Tibial nerve (tissue), 4 donors: ENCODE measurements at places on chromosomes 16 and 17. TPM values are rescaled to one million over a fixed set of nuclear protein-coding genes. Genes with fewer than 3 reads are reported as not detected.

DNA sequence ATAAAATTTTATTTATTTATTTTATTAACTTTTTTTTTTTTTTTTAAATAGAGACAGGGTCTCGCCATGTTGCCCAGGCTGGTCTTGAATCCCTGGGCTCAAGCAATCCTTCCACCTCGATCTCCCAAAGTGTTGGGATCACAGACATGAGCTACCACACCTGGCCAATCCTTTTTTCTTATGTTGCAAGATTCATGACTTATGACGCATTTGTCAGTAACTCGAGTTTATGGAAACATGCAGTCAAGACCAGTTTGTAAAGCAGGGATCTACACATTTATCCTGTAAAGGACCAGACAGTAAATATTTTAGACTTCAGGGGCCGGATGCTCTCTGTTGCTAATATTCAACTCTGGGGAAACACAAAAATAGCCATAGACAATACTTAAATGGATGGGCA is 9.4 kb upstream of the MAP2K6 start:
- DNase-seq: no peak

- DNase-seq: no peak
These were observed 280.4 kb downstream of the SNX29 start for GRCh38 chr16:12256921-12257320.

GRCh38 chr16:17939122-17939536 is 397.4 kb downstream of the NPIPA8 start:
- no peak for DNase-seq

DNA sequence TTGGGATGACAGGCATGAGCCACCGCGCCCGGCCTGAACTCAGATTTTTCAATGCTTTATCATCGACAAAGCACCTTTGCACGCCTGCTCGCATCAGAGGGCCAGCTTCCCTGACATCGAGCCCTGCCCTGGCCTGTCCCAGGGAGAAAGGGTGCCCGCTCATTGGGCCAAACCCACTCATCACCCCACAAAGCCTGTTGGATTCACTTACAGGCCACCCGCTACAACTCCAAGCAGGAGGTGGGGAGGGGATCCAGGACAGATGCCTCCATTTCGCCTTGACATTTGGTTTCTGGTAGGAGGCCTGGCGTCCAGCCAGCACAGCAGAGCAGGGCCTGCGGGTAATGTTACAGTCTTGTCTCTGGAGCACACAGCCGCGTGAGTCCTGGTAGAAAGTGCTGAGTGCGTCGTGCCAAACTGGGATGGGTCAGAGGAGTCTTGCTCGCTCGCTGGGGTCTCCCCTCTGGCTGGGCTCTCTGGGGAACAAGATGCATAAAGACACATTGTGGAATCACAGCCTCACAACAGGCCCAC is 19.8 kb downstream of the SMTNL2 start:
- no peak for DNase-seq

Gene CDR2
- 20.6 TPM for total RNA-seq

GRCh38 chr17:74749279-74750038 is 1.0 kb downstream of the NHERF1 start:
- DNase-seq: no peak

DNA sequence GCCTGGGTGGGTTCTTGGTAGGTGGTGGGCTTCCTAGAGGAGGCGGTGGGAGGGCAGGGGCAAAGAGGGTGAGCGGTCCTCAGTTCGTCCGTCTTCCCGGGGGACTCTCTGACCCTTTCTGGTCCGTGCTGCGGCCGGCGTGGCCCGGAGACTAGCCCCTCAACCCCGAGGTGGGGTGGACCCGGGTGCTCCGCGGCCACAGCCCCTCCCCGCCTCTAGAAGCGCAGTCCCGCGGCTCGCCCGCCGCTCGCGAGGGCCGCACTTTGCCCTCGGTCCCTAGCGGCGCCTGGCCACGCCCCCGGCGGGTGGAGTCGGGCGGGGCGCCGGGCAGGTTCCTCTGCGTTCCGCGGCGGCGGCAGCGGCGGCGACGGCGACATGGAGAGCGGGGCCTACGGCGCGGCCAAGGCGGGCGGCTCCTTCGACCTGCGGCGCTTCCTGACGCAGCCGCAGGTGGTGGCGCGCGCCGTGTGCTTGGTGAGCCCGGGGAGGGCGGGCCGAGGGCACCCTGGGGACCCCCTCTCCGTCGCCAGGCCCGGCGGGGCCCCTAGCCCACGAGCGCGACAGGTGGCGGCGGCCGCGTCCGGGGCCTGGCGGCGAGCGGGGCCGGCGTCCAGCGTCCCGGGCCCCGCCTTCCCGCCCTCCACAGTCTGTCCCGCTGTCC is at the start of gene SYNGR2:
TSS of gene SYNGR2 (plus strand) at position 340 of the 661 bp plus-strand sequence. CDS start at position 376, 36 bp downstream.
- no peak for DNase-seq

GRCh38 chr17:28963055-28963611 is 11.8 kb upstream of the PHF12 start:
- no peak for DNase-seq

GRCh38 chr17:33121272-33121671 is 129.6 kb downstream of the SPACA3 start:
- DNase-seq: no peak

- DNase-seq: peak; percentile 81
These were observed 4.9 kb upstream of the NDRG4 start for GRCh38 chr16:58494981-58495520.

- DNase-seq: no peak
These were observed 1.9 kb upstream of the CAPN15 start for GRCh38 chr16:525520-526180.

Gene TPSG1
- not detected for total RNA-seq

DNA sequence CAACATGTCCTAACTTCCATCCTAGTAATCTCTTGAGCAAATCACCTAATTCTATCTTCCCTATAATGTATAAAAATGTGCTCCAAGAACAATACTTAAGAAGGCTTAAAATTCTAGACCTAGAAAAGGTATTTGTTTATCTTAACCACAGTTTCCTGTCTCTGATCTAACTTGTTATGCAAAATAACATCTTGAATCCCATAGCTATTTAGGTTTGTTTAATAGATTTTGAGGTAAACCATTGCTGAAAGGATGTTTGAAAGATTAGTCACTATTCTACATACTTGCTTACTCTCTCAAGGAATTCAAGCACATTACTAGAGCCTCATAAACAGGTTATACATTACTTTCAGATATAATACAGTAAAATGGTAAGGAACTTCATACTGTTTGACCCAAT is 13.0 kb downstream of the CA10 start:
- DNase-seq: no peak

DNA sequence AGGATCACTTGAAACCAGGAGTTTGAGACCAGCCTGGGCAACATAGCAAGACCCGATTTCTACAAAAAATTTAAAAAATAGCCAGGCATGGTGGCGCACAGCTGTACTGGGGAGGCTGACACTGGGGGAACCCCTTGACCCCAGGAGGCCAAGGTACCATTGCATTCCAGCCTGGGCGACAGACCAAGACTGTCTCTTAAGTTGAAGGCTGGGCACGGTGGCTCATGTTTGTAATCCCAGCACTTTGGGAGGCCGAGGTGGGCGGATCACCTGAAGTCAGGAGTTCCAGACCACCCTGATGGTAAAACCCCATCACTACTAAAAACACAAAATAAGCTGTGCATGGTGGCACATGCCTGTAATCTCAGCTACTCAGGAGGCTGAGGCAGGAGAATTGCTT is 74.9 kb downstream of the LITAF start:
- no peak for DNase-seq

GRCh38 chr16:1884155-1884760 is 12.3 kb upstream of the MEIOB start:
- no peak for DNase-seq

DNA sequence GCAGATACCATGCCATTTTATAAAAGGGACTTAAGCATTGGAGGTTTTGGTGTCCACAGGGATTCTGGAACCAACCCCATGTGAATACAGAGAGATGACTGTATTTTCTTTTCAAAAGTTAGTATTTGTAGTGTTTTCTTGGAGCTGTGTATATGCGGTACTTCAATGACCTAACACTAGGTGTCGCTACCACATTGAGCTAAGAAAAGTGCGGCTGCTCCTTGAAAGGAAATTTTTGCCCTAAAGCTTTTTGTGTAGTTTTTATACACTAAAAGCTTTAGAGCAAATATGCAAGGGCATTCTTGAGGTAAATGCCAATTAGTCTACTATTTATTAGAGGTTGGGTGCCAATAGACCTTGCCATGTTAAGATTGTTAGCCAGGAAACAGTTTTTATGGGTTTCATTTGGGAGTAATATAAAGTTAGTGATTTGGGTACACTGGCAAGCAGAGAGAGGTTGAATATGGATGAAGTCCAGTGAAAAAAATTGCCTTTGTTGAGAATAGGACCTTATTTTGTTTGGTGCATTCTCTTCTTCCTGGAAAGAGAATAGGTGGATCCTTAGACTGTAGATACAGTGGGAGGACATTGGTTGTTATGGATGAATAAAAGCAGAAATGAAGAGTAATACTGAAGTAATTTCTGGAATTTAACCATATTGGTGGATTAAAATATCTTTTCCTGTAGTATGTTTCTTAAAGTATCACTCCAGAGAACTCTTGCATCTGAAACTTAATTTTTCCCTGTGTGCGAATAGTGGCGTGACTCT is 43.3 kb downstream of the BCAS3 start:
- DNase-seq: peak; percentile 72

Gene ORMDL3
- total RNA-seq: 76.6 TPM

Gene CCDC137
- 11.3 TPM for total RNA-seq

GRCh38 chr16:35510701-35511100 is 2051.3 kb downstream of the TP53TG3F start:
- DNase-seq: no peak

- no peak for DNase-seq
These were observed 103.9 kb downstream of the SOCS1 start for GRCh38 chr16:11151885-11152629.

DNA sequence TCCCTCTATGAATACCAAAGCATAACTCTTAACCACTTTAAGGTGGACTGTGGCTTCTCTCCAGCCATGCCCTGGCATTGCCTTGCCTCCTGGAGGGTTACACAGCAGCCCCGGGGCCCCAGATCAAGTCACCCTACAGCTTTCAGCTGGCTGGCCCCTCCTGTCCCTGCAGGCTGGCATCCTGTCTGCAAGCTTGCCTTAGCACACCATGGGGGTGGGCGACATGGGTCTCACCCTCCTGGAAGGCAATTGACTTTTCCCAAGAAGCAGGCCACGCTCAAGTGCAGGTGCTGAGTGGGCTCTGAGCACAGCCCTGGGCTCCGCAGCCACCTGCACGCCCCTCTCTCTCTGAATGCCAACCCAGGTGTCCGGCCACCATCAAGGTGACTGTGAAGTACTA is 25.8 kb upstream of the AKTIP start:
- DNase-seq: no peak

Gene DHRS7C
- total RNA-seq: not detected

DNA sequence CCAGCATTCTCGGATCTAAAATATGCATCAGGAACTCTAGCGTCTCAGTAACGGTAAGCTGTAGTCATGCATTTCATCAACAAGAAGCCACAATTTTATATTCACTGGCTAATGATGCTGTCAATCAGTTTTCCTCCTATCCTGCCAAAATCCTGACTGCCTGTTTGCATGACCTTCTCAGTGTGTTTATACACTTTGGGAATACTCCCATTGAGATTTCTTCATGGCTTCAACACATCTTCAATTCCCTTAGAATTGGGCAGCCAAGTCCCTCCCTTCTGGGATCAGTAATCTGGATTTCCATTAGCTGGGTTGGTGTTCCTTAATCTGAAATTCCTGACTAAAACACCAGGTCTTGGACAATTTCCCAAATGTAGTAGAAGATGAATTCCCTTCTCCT is 348.9 kb upstream of the DYNLRB2 start:
- DNase-seq: no peak

DNA sequence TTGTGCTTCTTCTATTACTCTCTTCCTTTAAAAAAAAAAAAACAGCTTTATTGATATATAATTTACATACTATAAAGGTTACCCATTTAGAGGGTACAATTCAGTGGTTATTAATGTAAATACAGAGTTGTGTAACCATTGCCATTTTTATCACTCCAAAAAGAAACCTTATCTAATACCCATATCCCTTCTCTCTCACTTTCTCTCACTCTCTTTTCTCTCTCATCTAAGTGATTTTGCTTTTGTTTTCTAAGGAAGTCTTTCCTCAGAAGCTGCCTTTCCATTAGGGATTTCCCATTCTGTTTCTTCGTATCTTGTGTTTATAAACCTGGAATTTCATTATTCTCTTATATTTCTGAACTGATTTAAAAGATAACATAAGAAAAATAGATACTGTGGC is 55.5 kb downstream of the NFAT5 start:
- no peak for DNase-seq

GRCh38 chr17:17472333-17472920 is 4.4 kb upstream of the MED9 start:
- DNase-seq: no peak

GRCh38 chr17:67602444-67602843 is 115.3 kb upstream of the NOL11 start:
- DNase-seq: no peak

GRCh38 chr17:20073055-20073979 is 64.2 kb downstream of the SPECC1 start:
- DNase-seq: peak; percentile 69

- DNase-seq: no peak
These were observed 78.4 kb downstream of the SLC39A11 start for GRCh38 chr17:73013816-73014663.

Gene HEATR9
- total RNA-seq: not detected

Gene MT1E
- total RNA-seq: 324 TPM

Gene PYCARD
- 64.5 TPM for total RNA-seq

Gene TNS4
- total RNA-seq: not detected

DNA sequence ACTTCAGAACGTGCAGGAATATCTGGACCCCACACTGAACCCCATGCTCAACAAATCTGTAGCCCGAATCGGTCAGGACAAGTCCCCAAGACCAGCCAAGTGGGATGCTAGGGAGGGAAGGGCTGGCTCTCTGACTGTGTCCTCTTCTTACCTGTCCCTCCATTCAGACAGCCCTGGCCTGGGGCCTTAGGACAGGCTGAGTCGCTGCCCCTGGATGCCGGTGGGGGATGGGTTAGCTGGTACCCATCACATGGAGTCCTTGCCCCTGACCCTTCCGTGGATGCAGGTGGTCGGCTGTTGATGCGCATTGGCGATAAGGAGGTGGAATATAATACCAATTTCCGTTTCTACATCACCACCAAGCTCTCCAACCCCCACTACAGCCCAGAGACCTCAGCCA is 16.0 kb upstream of the KDM6B start:
- DNase-seq: no peak

- DNase-seq: no peak
These were observed 6.7 kb downstream of the MNT start for GRCh38 chr17:2393954-2394749.
